ENCODE measurements at places on chromosomes 2 and 18.

GRCh38 chr2:164778723-164779122 is 62.9 kb downstream of the COBLL1 start:
- DNase-seq, result no peak

DNA sequence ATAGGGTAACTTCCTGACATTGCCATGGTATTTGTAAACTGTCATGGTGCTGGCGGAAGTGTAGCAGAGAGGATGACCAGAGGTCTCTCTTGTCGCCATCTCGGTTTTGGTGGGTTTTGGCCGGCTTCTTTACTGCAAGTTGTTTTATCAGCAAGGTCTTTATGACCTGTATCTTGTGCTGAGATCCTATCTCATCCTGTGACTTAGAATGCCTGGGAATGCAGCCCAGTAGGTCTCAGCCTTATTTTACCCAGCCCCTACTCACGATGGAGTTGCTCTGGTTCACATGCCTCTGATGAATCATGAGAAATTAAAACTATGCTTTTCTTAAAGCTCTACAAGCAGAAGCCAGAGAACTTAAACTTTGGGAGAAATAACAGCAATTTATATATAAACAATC is 12.7 kb upstream of the NFU1 start:
- DNase-seq, result no peak

- DNase-seq, result no peak
These were observed 16.6 kb downstream of the ZNF142 start for GRCh38 chr2:218642786-218643185.

DNA sequence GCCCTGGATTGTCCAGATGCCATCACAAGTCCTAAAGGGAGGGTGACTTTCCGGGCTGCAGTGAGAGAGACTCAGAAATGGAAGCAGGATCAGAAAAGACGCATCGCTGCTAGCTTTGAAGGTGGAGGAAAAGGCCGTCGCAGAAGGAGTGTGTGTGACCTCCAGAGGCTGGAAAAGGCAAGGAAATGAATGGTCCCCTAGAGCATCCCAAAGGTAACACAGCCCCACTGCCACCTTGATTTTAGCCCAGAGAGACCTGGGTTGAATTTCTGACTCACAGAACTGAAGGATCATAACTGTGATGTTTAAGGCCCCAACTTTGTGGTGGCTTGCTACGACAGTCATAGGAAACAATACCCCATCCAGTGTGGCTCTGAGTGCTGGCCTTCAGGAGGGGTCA is 8.6 kb upstream of the NCK2 start:
- no peak for DNase-seq

DNA sequence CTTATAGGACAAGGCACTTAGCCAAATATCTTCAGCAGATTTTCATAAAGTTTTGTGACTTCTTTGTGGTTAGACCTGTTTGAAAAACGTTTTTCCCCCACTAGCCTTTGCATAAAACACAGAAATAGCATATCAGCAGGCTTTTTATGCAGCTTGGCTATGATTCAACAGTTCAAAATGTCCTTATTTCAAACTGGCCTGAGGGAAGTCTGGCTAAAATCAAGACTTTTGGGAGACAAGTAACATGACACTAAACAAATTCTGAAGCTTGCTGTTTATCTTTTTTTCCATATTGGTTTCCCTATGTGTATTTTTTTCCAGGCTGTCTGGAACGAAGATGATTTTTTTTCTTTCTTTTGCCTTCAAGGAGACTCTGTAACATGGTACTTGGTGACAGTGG is 95.1 kb upstream of the L3MBTL4 start:
- DNase-seq, result no peak

DNA sequence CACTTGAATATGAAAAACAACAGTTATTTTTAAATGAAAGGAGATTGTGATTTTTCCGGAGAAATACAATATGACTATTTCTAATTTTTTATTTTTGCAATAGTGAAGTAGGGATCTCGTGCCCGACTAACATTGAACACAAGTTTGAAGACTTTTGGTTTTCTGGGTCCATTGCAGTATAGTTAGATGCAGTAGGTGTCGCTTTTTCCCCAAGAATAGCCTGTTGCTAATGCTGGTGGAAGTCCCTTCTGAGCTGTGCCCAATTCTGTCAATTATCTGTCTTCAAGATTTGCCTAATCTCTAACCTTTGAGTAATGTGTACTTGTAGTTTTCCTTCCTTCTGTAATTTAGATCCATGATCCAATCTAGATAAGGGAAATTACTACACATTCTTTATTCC is 36.5 kb downstream of the SEMA4F start:
- DNase-seq, result peak; percentile 13

DNA sequence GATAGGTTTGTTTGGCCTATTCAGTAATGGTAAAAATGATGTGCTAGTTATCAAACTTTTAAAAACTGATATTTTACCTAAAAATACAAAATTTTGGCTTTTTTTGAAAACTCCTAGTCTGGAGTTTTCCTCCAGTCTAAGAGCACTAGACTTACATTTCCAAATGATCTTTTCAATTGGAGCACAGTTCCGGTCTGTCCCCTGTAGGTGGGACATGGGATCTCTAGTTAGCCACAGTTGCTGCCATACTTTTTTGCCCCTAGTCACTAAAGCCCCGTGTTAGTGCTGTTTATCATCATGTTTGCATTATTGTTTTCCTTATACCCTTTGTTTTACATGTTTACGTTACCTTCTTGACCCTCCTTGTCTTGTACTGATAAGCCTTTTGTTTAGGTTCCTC is 52.4 kb downstream of the RELCH start:
- no peak for DNase-seq

- no peak for DNase-seq
These were observed 103.2 kb upstream of the SIX3 start for GRCh38 chr2:44838116-44838790.

DNA sequence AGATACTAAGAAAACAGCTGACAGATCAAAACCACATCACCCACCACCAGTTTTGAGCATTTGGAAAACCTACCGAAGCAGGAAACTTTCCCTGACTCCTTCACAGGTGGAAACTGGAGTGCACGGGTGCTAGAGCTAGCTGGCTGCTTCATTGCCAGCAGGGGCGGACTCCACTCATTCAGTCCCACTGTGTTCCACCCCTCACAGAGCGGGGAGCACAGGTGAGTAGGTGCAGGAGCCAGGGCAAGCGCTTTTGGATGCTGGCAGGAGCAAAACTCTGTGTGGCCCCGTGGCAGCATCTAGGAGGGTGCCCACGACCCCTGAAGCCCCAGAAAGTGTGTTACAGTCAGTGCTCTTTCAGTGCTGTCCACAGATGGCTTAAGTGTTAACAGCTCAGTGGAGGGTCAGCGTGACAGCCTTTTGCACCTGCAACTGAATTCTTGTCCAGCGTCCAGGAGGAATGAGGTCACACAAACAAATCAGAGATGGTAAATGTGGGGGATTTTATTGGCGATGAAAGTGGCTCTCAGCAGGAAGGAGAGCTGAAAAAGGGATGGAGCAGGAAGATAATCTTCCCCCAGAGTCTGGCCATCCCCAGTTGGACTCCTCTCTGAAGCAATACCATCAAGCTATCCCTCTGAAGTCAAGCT is 71.1 kb downstream of the TMEM163 start:
- no peak for DNase-seq

DNA sequence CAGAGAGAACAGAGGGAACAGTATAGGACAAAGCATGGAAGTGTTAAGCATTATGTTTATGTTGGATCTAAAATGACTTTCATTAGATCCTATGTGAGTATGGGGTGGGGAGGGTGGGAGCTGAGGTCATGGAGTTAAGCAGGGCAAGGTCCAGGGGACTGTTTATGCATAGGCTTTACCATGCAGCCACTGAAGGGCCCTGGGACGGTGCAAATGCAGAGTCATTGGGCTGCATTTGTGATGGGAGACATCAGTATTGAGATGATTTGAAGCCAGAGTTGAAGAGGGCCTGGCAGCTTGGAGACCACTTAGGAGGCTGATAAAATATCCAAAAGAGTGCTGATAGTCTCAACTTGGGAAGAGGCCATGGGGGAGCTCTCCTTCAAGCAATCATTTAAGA is 22.7 kb downstream of the IL1RL2 start:
- DNase-seq, result no peak

- DNase-seq, result no peak
These were observed 911.6 kb downstream of the TDRD15 start for GRCh38 chr2:22035361-22035830.

DNA sequence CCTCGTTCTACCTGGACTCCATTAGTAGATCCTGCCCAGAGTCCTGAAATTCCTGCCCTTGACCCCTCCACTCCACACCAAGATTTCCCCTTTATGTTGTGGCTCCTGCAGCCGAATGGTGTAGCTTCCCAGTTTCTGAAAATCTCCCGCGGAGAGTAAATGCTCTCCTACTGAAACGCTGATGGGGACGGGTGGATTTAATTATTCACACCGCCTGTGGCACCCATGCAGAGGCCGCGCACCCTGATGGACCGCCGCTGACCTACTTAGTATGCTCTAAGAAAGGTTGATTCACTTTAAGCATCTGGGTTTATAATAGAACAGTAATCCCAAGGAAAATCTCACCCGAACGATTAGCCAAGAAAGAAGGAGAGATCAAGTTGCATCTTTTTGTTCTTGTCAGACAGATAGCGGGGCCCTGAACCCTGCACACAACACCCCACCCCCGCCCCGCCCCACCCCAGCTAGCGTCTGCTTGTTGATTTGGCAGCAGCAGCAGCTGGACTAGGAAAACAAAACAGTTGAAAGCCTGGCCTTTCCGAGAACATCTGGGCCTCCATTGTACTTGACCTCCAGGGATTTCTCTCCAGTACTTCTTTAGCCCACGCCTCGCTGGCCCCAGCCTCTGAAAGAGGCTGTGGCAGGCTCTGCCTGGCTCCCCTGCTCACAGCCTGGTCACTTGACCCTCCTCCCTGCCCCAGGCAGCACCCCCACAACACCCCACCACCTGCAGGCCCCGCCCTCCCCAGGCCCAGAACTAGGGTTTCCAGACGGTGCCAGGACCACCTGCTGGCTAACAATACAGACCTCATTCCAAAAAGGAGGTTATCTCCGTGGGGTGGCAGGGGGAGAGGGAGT is 53.6 kb downstream of the DPYSL5 start:
- DNase-seq, result no peak

DNA sequence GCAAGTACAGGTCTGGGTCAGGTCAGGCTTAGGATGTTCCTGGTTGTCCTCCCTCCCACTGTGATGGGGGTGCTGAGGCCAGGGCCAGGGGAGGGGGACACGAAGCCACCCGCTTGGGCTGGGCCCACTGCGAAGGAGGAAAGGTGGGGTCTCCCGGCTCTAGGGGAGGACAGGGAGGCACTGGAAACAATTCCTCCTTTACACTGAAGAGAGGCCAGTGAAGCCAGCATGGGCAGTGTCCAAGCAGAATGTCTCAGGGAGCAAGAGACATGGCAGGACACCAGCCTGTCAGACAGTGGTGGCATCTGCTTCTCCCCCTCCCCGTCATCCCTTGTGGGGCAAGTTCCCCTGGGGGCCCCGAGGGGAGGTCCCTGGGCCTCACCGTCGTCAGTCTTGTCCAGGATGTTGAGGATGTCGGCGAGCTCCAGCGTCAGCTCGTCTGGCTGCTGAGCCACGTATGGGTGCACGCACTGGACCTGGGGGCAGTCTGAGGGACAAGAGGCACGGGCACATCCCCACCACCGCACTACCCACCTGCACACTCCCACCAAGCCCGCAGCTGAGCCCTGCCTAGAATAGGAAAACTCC is 10.8 kb downstream of the SNORC start:
- no peak for DNase-seq

DNA sequence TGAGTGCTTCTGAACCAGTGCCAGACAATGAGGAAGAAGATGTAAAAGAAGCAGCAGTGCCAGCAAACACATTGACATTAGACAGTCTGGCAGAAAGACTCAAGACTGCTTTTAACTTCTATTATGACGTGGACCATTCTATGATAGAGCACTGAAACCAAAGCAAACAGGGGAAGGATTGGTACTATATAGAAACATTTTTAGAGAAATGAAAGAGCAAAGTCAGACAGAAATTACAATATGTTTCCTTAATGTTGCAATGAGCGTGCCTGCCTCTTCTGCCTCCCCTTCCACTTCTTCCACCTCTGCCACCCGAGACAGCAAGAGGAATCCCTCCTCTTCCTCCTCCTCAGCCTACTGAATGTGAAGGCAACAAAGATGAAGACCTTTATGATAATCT is 39.7 kb downstream of the DHX57 start:
- DNase-seq, result no peak

DNA sequence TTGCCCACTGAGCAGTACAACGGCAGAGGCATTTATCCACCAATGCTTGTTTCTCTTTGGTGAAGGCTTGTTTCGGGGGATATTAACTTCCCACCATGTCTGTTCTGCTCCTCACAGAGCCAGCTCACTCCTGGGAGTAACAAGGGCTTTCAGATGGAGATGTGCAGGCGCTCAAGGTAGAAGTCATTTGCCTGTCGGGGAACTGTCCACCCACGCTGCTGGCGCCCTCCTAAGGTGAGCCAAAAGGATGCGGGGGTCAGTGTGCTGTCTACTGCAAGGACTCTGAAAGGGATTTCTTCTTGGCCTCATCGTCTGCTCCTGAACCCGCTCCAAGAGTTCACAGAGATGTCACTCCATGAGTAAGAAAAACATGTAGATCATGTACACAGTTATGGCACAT is 57.0 kb upstream of the CYRIA start:
- DNase-seq, result no peak

GRCh38 chr2:39266139-39266805 is 22.5 kb upstream of the CDKL4 start:
- DNase-seq, result no peak

DNA sequence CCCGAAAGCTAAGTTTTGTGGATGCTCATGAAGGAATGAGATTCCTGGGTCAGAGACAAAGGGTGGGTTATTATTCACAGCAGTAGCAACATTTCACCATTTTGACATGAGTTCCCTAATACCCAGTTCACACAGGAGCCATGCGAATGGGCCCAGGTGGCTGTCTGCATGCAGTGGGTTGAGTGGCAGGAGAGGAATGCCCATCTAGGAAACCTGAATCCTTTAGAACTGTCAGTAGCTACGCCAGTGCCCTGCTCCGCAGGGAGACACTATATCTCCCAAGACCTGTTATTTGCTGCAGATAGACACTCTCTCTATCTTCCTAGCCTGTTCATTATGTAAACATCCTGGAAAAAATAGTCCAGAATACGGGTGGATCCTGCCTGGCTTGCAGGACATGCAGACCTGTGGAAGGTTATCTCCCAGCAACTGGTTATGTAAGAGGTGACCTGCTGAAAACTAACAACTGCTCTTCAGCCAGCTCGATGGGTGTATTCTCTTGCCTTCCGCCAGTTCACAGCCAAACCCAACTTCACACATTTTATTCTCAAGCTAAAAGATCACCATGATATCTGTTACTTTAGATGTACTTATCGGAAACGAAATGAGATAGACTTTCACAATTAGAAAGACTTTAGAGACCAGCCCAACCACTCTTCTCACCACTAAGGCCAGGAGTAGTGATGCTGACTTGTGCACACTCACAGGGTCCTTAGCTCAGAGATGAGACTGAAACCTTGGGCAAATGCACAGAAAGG is 59.1 kb downstream of the MBP start:
- no peak for DNase-seq

DNA sequence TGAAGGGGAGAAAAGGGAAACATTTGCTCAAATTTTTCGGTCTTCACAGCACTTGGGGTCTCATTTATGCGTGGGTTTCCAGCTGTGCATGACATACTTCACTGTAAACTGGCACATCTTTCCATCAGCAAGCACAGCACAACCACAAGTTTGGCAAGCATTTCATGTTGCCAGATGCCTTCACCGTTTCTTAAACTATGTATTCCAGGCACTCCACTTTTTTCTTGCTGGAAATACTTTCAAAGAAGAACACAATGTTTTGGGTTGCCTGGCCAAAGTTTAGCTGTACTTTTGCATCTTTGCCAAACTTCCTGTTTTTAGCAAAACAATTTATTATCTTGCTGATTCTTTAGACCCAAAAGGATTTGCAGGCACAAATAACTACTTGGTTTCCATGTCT is 194.6 kb upstream of the MEIS1 start:
- DNase-seq, result no peak

- no peak for DNase-seq
These were observed 18.6 kb upstream of the GYPC start for GRCh38 chr2:126637386-126637785.

Measured in right kidney (tissue), 9 donors.